NCI-H69 (cell line): ENCODE measurements at places on chromosomes 5 and 9.

DNA sequence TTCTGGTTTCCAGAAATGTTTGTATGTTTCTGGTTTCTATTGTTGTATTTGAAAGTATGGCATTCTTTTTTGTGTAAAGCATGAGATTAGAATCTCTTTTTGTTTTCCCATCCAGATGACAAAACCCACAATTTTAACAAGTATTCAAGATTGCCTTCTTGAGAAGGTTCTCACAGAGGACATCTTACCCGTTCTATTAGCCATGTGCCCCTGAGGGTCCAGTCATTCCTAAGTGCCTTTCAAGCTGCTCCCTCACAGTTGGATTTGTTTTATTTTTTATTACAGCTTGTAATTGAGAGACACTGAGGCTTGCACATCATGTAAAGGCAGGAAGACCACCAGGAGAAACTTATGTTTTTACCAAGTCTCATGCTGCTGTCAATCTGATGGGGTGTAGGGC, 19.3 kb upstream of the LOX start:
- peak; percentile 19 for DNase-seq

DNA sequence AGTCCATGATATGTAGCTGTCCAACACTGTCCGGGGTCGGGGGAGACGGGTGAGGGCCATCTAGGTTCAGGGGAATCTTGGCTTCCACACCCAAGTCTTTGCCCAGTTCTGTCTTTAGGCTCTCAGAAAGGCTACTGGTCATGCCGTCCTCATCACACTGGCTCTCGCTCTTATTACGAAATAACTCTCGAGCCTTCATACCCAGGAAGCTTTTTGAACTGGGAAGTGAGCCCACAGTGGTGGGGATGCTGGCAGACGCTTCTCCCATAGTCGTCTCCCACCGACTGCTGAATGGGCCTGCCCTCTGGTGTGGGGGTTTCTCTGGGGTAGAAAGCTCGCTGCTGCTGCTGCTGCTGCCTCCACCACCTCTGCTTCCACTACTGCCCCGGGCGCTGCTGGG, 17.6 kb downstream of the SPACA9 start:
- no peak for DNase-seq

- no peak for DNase-seq
These were observed 27.6 kb downstream of the GLRA1 start for GRCh38 chr5:151897020-151897552.

DNA sequence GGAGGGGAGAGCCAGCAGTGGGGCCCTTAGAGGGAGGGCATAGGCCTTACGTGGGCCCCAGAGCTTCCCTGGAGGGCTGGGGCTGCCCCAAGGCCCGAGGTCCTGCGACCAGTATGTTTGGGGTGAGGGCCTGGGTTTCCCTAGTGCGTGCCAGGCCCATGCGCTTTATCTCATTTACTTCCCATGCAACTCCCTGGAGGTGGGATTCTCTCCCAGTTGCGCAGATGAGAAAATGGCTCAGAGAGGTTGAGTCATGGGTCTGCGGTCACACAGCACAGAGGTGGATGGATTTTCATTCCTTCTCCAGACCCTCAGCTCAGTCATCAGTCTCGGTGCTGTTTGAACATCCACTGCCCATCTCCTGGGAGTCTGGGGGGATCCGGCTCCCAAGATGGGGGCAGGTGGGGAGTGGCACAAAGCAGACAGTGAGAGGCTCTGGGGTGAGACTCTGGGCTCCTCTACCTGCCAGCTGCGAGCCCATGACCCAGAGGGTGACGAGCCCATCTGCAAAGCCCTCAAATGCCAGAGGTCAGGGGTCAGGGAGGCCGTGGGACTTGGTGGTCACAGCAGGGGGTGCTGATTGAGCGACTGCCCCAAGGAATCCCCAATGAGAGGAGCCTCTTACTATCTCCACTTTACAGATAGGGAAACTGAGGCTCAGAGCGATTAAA, 171.2 kb downstream of the GAPVD1 start:
- no peak for DNase-seq

GRCh38 chr5:102596951-102597350, 98.2 kb upstream of the SLCO6A1 start:
- no peak for DNase-seq

GRCh38 chr5:91315701-91316100, 67.4 kb downstream of the ARRDC3 start:
- no peak for DNase-seq
